Osteocyte (in vitro differentiated cells): ENCODE measurements at places on chromosomes 1 and 21.

DNA sequence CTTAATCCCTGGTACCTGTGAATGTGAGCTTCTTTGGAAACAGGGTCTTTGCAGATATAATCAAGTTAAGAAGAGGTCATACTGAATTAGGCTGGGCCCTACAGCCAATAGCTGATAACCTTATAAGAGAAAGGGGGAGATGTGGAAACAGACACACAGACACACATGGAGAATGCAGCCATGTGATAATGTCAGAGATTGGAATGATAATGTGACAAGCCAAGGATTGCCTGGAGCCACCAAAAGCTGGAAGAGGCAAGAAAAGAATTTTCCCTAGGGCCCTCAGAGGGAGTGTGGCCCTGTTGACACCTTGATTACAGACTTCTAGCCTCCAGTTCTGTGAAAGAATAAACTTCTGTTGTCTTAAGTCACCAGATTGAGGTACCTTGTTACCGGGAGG is 114.5 kb upstream of the SOD1 start:
- H3K27me3 ChIP-seq = no peaks in the 10 kb centered on the region
- peaks cover 1% of the 10 kb centered on the region for H3K4me1 ChIP-seq
- no peaks in the 10 kb centered on the region for H3K36me3 ChIP-seq
- H3K27ac ChIP-seq = no peak overlapping the region
- DNase-seq = no peak

DNA sequence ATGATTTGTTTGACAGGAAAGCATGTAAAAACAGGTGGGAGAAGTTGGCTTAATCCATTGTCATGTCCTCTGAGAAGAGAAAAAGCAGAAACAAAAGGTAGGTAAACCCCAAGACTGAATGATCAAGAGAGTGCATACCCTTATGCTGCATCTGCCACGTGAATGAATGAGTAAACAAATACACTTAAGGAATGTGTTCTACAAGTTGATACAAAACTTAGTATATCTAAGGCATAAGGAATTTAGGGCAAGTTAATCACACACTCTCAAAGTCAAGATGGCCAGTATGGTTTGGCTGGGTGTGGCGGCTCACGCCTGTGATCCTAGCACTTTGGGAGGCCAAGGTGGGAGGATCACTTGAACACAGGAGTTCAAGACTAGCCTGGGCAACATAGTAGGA is 34.2 kb downstream of the HMCN1 start:
- no peak overlapping the region for H3K4me3 ChIP-seq
- H3K4me1 ChIP-seq = no peaks in the 10 kb centered on the region
- DNase-seq = no peak
- H3K27me3 ChIP-seq = no peaks in the 10 kb centered on the region
- H3K27ac ChIP-seq = no peak overlapping the region
- H3K36me3 ChIP-seq = peaks cover 19% of the 10 kb centered on the region

GRCh38 chr1:109282497-109282951 is 421 bp downstream of the PSRC1 start:
- peak overlapping the region; percentile 100 for H3K4me3 ChIP-seq
- H3K27me3 ChIP-seq = no peaks in the 10 kb centered on the region
- peaks cover 29% of the 10 kb centered on the region for H3K4me1 ChIP-seq
- no peaks in the 10 kb centered on the region for H3K36me3 ChIP-seq
- no peak for DNase-seq

DNA sequence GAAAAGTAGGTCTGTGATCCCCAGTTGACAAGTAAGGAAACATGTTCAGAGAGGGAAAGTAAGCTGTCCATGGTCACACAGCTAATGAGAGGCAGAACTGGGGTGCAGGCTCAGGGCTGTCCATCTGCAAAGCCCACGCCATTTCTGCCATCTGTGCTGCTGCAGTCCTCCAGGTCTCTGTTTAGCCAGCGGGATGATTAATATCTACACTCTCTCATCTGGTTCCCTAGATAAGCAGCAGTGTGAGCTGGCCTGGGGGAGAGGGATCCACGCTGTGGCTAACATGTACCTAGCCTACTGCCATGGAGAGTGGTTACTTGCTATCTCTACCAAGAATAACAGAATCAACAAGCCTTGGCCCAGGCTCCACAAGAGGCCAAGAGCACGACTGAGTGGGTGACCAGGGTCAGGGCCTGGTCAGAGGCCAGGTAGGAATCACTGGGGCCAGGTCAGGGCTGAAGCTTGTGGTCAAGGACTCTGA is 75.2 kb downstream of the TRABD2B start:
- no peaks in the 10 kb centered on the region for H3K4me1 ChIP-seq
- H3K4me3 ChIP-seq = no peak overlapping the region
- H3K27ac ChIP-seq = no peak overlapping the region

- no peak overlapping the region for H3K4me3 ChIP-seq
- no peak for DNase-seq
- peak overlapping the region; percentile 82 for H3K27ac ChIP-seq
- H3K27me3 ChIP-seq = no peaks in the 10 kb centered on the region
These were observed 3.4 kb upstream of the AHDC1 start for GRCh38 chr1:27607239-27607804.

DNA sequence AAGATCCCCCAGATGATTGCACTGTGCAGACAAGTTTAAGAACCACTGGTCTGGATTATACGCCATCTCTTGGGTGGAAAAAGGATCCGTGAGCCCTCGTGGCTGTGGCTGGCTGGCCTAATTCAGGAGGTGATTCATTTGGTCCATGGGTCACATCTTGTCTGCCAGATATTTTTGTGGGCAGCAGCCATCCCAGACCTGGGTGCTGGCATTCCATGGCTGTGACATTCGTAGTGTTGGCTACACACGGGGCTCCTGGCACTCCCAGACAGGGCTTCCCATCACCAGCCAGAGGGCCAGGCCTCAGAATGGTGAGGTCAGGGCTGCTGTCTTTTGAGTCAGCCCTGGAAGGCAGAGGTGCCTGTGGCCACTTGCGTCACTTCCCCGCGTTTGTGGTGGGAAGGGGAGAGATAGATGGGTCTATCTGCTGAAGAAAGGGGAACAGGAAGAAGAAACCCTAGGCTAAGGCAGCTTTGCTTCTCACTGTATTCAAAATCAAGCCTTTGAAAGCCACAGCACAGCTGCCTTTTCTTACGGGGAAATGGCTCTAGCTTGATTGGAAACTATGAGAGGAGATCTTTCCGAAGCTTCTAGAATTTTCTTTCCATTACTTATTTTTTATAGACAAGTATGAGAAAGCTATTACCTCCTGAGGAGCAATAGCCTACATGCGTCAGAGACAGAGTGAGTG is 32.4 kb downstream of the EIF2D start:
- no peak for DNase-seq
- H3K27ac ChIP-seq = no peak overlapping the region
- H3K27me3 ChIP-seq = peaks cover 12% of the 10 kb centered on the region
- no peaks in the 10 kb centered on the region for H3K36me3 ChIP-seq
- no peak overlapping the region for H3K4me3 ChIP-seq

GRCh38 chr1:160753594-160753993 is 14.5 kb downstream of the SLAMF7 start:
- H3K27me3 ChIP-seq = no peaks in the 10 kb centered on the region
- no peak for DNase-seq
- H3K36me3 ChIP-seq = no peaks in the 10 kb centered on the region

- H3K4me1 ChIP-seq = peaks cover 1% of the 10 kb centered on the region
- no peak overlapping the region for H3K27ac ChIP-seq
- no peaks in the 10 kb centered on the region for H3K27me3 ChIP-seq
- no peak overlapping the region for H3K4me3 ChIP-seq
- H3K36me3 ChIP-seq = no peaks in the 10 kb centered on the region
- no peak for DNase-seq
These were observed 235.6 kb upstream of the CACYBP start for GRCh38 chr1:174764191-174764590.

GRCh38 chr1:75999034-75999433 is 66.8 kb upstream of the ASB17 start:
- H3K36me3 ChIP-seq = no peaks in the 10 kb centered on the region
- no peaks in the 10 kb centered on the region for H3K4me1 ChIP-seq
- H3K4me3 ChIP-seq = no peak overlapping the region
- H3K27ac ChIP-seq = no peak overlapping the region
- peaks cover 12% of the 10 kb centered on the region for H3K27me3 ChIP-seq

DNA sequence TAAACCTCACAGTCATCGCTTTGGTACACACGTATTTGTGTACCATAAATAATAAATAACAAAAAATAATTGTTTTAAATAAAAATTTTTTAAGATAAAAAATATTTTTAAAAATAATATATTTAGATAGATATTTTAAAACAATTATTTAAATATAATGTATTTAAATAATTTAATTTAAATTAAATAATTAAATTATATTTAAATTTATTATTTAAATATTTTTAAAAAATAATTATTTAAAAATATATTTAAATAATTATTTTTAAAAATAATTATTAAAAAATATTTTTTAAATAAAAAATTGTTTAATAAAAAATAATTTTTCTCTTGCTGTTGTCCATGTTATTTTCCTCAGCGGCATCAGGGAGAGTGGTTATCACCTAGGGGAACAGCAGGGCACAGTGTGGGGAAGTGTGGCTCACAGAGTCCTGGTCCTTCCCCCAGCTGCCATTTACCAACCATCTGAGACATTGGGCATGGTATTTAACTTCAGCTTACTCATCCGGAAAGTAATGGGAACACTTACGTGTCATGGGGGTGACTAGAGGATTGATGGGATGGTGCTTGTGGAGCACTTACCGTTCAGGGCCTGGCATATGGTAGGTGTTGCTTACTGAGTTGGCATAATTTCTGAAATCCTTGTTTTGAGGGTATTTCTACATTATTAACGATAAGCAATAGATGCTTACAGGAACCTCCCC is 92.9 kb upstream of the TSPAN2 start:
- DNase-seq = no peak
- H3K4me1 ChIP-seq = peaks cover 16% of the 10 kb centered on the region
- no peaks in the 10 kb centered on the region for H3K36me3 ChIP-seq
- no peak overlapping the region for H3K4me3 ChIP-seq
- H3K27me3 ChIP-seq = no peaks in the 10 kb centered on the region
- H3K27ac ChIP-seq = no peak overlapping the region

DNA sequence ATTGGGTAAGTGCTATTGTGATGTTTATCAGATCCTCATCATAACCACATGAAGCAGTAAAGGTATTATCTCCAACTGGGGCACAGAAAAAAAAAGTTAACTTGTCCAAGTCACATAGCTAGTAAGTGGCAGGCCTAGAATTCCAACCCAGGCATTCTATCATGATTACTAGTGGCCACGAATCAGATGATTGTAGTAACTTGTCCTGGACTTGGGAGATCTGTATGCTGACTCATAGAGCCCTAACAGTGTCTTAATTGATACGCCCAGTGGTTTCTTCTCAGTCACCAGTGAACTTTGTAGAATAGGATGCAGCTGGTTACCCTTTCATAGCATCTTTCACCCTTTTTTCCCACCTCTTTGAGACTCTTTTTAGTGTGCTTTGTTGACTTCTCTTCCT is 91.1 kb upstream of the UBE2U start:
- no peaks in the 10 kb centered on the region for H3K4me1 ChIP-seq
- no peak for DNase-seq
- H3K27ac ChIP-seq = no peak overlapping the region
- H3K27me3 ChIP-seq = no peaks in the 10 kb centered on the region

GRCh38 chr1:175413367-175413766 is 220.8 kb upstream of the KIAA0040 start:
- H3K36me3 ChIP-seq = no peaks in the 10 kb centered on the region
- no peak overlapping the region for H3K27ac ChIP-seq
- H3K27me3 ChIP-seq = no peaks in the 10 kb centered on the region
- H3K4me3 ChIP-seq = no peak overlapping the region
- no peak for DNase-seq

- H3K27me3 ChIP-seq = no peaks in the 10 kb centered on the region
- no peak for DNase-seq
- H3K27ac ChIP-seq = no peak overlapping the region
- no peak overlapping the region for H3K4me3 ChIP-seq
These were observed 70.7 kb downstream of the SPATA46 start for GRCh38 chr1:162305969-162306368.

- H3K27me3 ChIP-seq = no peaks in the 10 kb centered on the region
- H3K27ac ChIP-seq = peak overlapping the region; percentile 85
- H3K36me3 ChIP-seq = no peaks in the 10 kb centered on the region
These were observed 130.6 kb downstream of the TGFB2 start for GRCh38 chr1:218475699-218476098.

DNA sequence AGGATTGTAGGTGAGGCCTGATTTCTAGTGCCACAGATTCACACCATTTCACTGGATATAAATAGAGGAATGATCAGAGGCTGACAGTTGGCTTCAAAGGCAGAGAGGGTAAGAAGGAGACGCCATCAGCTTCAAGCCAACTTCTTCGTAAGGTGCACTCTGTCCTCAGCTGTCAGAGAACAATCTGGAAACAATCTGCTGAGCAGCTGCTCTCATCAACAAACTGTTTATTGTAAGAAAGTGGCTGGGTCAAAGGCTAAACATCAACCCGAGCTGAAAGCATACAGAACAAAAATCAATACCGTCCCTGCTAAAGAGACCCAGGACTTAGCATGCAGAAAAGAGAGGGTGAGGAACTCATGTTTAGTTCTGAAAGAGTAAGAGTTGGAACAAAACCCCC is 48.2 kb downstream of the HLCS start:
- H3K27me3 ChIP-seq = no peaks in the 10 kb centered on the region
- peaks cover 3% of the 10 kb centered on the region for H3K36me3 ChIP-seq
- no peak overlapping the region for H3K27ac ChIP-seq
- DNase-seq = no peak
- H3K4me1 ChIP-seq = peaks cover 21% of the 10 kb centered on the region
- no peak overlapping the region for H3K4me3 ChIP-seq

- DNase-seq = no peak
- H3K27ac ChIP-seq = no peak overlapping the region
- peaks cover 31% of the 10 kb centered on the region for H3K36me3 ChIP-seq
- no peak overlapping the region for H3K4me3 ChIP-seq
- H3K27me3 ChIP-seq = no peaks in the 10 kb centered on the region
These were observed 86.6 kb downstream of the HLCS start for GRCh38 chr21:36879827-36880226.

DNA sequence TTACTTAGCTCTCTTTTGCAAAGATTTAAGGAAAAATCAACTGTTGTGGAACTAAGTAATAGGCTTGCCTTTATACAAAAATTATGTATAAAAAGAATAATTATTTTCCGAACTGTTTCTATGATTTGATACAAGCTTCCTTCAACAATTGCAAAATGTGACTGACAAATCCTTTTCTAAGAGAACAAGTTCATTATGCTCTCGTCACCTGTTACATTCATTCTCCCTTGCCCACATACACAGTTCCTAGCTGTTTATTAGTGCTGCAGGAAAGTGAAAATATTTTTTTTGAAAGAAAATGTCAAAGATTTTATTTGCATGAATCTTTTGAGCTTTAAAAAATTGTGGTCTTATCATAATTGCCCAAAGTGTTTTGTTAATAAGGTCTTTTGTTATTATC is 466.2 kb downstream of the USP25 start:
- H3K4me3 ChIP-seq = peak overlapping the region; percentile 80
- no peak for DNase-seq
- H3K27ac ChIP-seq = peak overlapping the region; percentile 98
- peaks cover 27% of the 10 kb centered on the region for H3K36me3 ChIP-seq
- peaks cover 31% of the 10 kb centered on the region for H3K4me1 ChIP-seq

DNA sequence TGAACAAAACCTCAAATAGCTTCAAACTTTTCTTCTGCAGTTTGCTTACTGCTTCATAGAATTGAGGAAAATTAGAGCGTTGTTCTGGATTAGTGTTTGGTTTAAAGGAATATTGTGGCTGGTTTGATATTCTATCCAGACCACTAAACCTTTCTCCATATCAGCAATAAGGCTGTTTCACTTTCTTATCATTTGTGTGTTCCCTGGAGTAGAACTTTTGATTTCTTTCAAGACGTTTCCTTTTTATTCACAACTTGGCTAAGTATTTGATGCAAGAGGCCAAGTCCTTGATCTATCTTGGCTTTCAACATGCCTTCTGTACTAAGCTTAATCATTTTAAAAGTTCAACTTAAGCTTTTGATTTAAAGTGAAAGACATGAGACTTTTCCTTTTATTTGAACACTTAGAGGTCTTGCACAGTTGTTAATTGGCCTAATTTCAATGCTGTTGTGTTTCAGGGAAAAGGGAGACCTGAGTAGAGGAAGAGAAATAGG is 359.1 kb downstream of the S1PR1 start:
- no peak overlapping the region for H3K27ac ChIP-seq
- H3K36me3 ChIP-seq = no peaks in the 10 kb centered on the region
- no peak overlapping the region for H3K4me3 ChIP-seq
- no peak for DNase-seq
- no peaks in the 10 kb centered on the region for H3K27me3 ChIP-seq
